Inflammatory macrophage treated with lipopolysaccharide for 4 hours (primary cell): ENCODE measurements at places on chromosomes 5 and 9.

- DNase-seq = no peak
Measured at GRCh38 chr9:759541-759940, 82.0 kb upstream of the DMRT1 start.

GRCh38 chr9:23779220-23779619 lies 46.8 kb downstream of the ELAVL2 start:
- no peak for DNase-seq

DNA sequence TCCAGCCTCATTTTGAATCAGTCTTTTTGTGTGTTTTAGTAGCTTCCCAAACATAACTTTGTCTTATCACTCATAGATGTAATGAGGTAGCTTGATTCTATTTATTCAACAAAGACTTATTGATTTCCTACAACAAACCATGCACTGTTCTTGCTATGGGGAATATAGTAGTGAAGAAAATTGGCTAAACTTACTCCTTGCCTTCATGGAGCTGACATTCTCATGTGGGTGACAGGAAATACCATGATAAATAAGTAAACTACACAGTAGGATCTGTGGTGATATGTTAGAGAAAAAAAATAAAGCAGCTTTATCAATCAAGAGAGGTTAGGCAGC lies 255.7 kb upstream of the TNC start:
- no peak for DNase-seq

DNA sequence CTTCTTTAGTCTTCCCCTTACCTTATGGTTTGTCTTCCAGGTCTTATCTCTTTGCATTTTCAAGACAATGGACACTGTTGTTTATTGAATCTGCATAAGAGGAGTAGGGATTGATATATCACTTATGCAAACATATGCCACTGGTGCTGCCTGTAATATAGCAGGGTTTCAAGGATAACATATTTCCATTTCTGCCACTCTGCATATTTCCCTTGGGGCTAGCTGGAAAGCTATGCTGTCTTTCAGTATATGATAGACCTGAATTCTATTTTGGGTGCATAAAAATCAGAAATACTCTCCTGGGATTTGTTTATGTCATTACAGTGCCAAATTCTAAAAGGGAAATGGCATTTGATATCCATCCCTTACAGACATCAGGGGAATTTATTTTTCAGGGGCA lies 400.2 kb downstream of the TLR4 start:
- no peak for DNase-seq

- DNase-seq = no peak
Measured at GRCh38 chr9:104138243-104138868, 44.2 kb downstream of the SMC2 start.

GRCh38 chr9:87792831-87793288 lies 66.9 kb downstream of the CTSL start:
- peak; percentile 100 for DNase-seq

GRCh38 chr9:81543695-81544094 lies 145.7 kb downstream of the TLE1 start:
- no peak for DNase-seq

DNA sequence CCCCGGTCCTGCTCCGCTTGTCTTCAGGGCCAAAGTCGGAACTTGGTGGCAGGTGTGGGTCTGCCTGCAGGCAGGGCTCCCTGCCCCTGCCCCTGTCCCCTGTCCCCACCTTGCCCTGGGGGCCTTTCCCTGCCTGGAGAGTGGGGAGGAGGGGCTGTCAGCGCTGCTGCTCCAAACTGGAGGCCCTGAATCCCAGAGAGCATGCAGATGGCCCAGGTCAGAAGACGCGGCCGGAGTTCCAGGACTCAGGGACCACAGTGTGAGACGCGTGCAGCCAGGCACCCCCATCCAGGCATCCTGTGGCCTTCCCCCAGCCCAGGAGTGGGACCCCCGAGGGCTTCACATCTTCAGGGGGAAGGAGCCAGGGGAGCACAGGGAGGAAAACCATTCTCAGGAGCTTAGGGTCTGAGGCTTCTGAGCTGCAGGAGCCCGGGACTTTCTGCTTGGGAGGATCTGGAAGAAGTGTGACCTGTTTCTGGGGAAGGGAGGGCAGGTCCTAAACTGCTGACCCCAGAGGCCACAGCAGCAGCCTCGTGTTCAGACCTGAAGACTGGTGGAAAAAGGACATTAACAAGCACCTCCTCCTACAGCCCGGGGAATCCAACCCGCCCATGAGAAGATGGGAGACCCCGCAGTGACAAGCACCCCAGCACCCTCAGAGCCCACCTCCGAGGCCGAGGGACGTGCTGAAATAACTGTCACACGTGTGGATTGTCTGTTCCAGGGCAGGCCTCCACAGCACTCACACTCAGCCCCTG lies 38.0 kb downstream of the RASGEF1C start:
- DNase-seq = no peak

DNA sequence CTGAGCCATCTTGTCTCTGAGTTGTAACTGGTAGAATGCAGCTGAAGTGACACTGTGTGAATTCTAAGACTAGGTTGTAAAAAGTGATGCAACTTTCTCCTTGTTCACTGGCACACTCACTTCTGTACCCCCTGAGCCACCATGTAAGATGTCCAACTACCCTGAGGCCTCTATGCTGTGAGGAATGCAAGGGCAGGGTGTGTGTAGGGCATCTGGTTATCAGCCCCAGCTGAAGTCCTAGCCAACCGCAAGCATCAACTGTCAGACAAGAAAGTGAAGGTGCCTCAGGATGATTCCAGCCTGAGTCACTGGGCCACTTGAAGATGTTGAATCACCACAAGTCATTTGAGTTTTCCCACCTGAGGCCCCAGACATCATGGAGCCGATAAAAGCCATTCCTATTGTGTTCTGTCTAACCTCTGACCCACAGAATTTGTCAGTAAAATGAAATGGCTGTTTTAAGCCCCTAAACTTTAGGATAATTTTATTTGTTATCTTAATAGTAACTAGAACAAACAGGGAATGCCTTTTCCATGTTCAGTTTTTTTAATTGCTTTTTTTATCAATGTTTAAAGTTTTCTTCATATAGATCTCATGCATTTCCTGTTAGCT lies 18.7 kb upstream of the RHOBTB3 start:
- no peak for DNase-seq

- DNase-seq = no peak
Measured at GRCh38 chr9:81474792-81475191, 214.6 kb downstream of the TLE1 start.

- no peak for DNase-seq
Measured at GRCh38 chr9:118306801-118307200, 602.6 kb downstream of the TLR4 start.

- no peak for DNase-seq
Measured at GRCh38 chr5:372996-373709, 51.6 kb downstream of the AHRR start.

GRCh38 chr9:78856781-78857180 lies 559.9 kb downstream of the PSAT1 start:
- DNase-seq = no peak

- DNase-seq = no peak
Measured at GRCh38 chr5:151622367-151623088, 31.4 kb upstream of the FAT2 start.
